ENCODE measurements at places on chromosomes 12 and 14.

DNA sequence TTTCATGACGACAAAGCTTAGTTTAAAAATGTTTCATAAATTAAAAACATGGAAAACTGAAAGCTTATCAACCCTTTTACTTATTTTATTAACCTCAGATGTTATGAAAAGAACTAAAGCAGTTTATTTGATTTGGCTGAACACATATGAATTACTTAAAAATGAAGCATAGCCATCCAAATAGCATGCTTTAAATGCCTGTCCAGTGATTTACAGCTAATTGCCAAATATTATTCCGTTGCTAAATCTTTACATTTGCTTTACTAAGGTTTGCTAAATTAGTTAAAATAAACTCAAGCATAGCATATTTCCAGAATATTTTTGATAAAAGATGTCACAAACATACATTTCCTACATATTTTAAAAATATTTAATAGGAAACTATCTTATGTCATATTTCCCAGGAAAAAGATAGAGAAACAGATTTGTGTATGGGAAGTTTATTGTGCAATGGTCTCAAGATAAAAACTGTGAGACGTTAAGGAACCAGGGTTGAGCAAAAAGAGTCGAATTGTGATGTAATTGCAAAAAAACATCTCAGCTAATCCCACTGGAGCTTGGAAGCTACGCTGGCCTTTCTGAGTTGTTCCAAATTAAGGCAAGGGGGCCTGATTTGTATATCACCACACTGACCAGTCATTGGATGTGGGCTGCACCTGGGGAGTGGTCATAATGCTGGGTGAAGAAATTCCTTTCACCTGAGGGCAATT, 25.8 kb downstream of the GPR135 start:
- DNase-seq: no peak

DNA sequence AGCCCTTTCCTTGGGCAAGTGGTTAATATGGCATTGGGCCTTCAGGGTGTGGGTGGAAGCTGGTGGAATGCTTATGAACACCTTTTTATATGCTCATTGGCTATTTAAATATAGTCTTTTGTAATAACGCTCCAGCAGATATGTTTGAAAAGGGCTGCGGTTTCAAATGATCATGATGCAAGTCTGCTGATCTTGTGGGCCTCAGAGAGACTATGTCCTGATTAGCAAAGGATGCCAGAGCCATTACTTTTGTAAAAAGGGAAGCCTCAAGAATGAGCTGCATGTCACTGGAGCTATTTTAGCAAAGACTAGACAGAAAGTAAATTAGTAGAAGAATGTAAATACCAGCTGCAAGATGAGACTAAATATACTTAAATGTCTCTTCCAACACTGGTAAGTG, 200.5 kb downstream of the GXYLT1 start:
- no peak for DNase-seq

DNA sequence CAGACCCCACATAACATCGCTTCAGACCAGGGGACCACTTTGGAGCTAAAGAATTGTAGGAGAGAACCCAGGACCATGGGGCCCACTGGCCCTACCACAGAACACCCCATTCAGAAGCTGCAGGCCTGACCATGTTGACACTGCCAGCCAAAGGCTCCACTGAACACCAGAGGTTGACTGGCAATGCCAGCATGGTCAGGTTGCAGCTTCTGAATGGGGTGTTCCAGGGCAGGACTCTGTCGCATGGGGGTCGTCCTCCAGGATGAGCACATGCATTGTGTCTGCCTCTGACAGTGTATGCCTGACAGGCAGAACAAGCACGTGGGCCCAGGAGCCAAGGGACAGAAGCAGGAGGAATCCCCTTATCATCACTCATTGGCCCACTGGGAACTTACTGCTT, 34.1 kb downstream of the DIO3 start:
- DNase-seq: no peak

DNA sequence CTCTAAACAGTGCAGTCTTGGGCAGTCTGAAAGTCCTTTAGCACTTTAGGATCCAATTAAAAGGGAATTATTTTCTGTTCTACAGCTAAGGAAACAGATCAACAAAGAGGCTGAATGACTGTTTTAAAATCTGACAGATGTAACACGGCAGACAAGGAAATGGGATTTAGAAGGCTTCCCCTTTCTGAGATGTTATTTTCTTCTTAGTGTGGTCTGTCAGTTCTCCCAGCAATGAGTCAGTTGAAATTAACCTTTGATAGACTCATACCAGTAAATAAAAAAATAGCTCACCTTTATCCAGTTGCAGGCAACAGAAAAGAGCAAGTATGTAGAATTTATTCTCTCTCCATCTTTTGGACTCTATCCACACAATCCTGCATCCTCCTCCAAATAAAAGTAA, 98.1 kb downstream of the NEDD1 start:
- no peak for DNase-seq

DNA sequence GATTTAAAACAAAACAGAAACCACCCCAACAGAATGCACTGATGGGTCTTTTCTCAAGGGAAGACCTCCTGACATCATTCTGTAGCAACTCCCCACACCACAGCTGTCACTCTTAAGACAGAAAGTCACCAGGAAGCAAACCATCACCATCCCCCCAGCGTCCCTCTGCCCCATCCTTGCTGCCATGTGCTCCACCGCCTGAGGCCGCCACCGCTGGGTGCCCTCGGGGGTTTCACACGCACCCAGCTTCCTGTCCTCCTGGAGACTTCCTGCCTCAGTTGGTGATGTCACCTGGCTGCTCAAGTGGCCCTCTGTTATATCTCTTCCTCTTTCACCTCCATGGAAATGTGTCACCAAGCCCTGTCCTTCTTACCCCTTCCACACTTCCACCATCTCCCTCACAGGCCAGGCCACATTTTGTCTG, 71.4 kb upstream of the GPR68 start:
- no peak for DNase-seq

DNA sequence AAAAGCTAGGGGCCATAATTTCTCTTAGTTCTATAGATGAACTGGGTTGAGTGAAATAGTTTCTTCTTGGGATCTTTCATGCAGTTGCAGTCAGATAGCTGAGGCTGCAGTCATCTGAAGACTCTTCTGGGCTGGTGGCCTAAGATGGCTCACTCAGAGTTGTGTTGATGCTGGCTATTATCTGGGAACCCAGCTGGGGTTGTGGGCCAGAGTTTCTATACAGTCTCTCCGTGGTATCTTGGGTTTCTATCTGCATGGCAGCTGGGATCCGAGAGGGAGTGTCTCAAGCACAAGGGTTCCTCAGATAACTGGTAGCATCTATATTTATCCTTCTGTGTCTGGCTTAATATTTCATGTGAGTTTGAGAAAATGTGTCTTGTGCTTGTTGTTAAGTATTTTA, 21.1 kb downstream of the AVPR1A start:
- no peak for DNase-seq

- no peak for DNase-seq
Measured at GRCh38 chr14:80419769-80420168, 208.5 kb upstream of the DIO2 start.

GRCh38 chr14:95248432-95248831, 71.3 kb downstream of the CLMN start:
- DNase-seq: no peak

DNA sequence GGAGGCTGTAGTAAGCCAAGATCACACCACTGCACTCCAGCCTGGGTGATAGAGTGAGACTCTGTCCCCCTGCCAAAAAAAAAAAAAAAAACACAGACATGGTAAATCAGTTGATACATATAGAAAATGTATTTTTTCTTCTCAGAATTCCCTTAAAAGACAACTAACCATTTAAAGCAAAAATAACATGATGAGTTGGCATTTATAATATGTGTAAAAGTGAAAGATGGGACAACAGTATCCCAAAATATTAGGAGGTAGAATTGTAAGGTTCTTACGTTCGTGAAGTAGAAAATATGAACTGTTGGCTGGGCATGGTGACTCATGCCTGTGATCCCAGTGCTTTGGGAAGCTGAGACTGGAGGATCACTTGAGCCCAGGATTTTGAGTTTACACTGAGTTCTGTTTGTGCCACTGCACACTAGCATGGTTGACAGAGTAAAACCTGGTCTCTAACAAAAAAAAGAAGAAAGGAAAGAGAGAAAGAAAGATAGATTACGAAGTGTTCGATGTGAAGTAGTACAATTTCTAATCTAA, 296.7 kb downstream of the FBXL14 start:
- DNase-seq: no peak

GRCh38 chr14:66131111-66131510, 355.1 kb upstream of the CCDC196 start:
- no peak for DNase-seq

- DNase-seq: no peak
Measured at GRCh38 chr12:69417741-69418167, 52.4 kb upstream of the FRS2 start.

DNA sequence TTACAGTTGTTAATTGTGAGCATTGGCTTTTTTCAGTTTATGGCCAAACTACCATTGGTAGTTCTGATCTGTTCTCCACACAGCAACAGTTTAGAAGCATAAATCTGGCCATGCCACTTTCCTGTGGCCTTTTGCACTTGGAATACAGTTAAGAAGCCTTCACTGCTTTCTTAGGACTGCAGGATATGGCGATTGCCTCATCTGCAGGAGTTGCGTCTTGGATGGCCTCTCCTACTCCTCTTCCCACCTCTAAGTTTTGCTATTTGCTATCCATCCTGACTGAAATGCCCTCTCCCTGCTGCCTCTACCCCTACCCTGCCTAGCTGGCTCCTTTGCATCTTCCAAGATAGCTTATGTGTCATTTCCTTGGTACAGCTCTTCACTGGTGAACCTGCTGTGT, 12.8 kb upstream of the BMAL2 start:
- DNase-seq: no peak

- DNase-seq: no peak
Measured at GRCh38 chr12:93299262-93299846, 78.4 kb upstream of the NUDT4 start.

DNA sequence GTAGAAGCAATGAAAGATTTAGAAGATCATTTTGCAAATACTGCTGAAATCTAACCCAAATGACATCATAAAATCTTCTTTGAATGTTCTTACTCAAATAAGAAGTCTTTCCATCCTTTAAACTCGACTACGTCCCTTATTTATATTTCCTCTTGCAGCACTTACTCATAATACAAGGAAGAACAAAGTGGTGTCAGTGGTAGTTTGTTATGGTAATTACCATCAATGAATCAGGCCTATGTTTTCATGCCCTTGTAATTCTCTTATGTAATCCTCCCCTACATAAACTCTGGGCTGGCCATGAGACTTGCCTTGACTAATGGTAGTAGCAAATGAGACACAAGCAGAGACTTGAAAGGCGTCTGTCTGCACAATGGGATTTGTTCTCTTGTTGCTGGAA, 17.0 kb downstream of the EEA1 start:
- DNase-seq: peak; percentile 56

- DNase-seq: no peak
Measured at GRCh38 chr12:128381541-128381940, 114.6 kb downstream of the TMEM132C start.

- DNase-seq: no peak
Measured at GRCh38 chr12:94171595-94171930, 23.2 kb downstream of the PLXNC1 start.

- no peak for DNase-seq
Measured at GRCh38 chr12:6465467-6466183, 4.9 kb downstream of the VAMP1 start.

GRCh38 chr12:115383668-115384067, 699.7 kb upstream of the TBX3 start:
- peak; percentile 95 for DNase-seq

GRCh38 chr14:102645746-102646440, 53.4 kb downstream of the RCOR1 start:
- no peak for DNase-seq

- no peak for DNase-seq
Measured at GRCh38 chr14:97458661-97459579, 661.7 kb downstream of the VRK1 start.

- DNase-seq: no peak
Measured at GRCh38 chr12:67415473-67415872, 146.3 kb downstream of the CAND1 start.

GRCh38 chr14:54470701-54471100, 18.1 kb downstream of the GMFB start:
- DNase-seq: no peak

DNA sequence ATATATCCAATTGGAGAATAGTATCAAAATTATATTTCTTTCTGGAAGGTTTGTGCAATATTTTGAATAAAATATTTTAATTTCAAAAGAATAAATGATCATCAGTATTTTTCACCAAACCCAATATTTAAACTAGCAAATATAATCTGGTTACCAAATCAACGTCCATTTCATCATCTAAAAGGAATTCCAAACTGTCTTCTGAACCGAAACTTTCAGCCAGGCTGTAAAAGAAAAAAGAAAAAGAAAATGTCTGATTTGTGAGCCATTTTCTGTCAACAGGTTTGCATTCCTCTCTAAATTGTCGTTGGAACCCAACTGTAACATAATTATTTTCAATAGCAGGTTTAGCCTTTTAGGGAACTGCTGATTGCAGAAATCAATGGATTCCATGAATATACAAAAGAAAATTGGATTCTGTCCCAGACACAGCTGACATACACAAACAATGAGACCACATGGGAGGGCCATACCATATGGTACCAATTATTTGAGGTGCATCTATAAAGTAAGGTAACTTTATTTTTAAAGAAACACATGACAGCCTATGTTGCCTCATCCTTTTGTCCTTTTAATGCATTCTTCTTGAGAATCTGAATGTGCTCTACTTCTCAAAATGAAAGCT, 22.7 kb downstream of the SNRPF start:
- DNase-seq: no peak

- no peak for DNase-seq
Measured at GRCh38 chr12:102992720-102993119, 35.2 kb downstream of the ASCL1 start.

Measured in RWPE2 (cell line).